ENCODE measurements at places on chromosomes 1 and 21. TPM values are rescaled to one million over a fixed set of nuclear protein-coding genes. Genes with fewer than 3 reads are reported as not detected.

DNA sequence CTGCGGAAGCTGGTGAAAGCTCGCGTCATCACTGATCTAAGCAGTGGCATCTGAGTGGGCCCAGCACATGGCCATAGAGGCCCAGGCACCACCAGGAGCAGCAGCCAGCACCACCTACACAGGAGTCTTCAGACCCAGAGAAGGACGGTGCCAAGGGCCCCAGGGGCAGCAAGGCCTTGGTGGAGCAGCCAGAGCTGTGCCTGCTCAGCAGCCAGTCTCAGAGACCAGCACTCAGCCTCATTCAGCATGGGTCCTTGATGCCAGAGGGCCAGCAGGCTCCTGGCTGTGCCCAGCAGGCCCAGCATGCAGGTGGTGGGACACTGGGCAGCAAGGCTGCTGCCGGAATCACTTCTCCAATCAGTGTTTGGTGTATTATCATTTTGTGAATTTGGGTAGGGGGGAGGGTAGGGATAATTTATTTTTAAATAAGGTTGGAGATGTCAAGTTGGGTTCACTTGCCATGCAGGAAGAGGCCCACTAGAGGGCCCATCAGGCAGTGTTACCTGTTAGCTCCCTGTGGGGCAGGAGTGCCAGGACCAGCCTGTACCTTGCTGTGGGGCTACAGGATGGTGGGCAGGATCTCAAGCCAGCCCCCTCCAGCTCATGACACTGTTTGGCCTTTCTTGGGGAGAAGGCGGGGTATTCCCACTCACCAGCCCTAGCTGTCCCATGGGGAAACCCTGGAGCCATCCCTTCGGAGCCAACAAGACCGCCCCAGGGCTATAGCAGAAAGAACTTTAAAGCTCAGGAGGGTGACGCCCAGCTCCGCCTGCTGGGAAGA lies 3.2 kb upstream of the ARTN start:
- DNase-seq = peak; percentile 28
- H3K27ac ChIP-seq = no peak overlapping the region
- H3K27me3 ChIP-seq = peaks cover 21% of the 10 kb centered on the region
- peaks cover 6% of the 10 kb centered on the region for H3K36me3 ChIP-seq
- peaks cover 15% of the 10 kb centered on the region for H3K4me1 ChIP-seq

Gene SPRR2F
- total RNA-seq = not detected

- no peak overlapping the region for H3K27ac ChIP-seq
- H3K4me1 ChIP-seq = peaks cover 10% of the 10 kb centered on the region
- H3K36me3 ChIP-seq = no peaks in the 10 kb centered on the region
- H3K4me3 ChIP-seq = no peak overlapping the region
- no peaks in the 10 kb centered on the region for H3K27me3 ChIP-seq
These were observed 27.6 kb downstream of the CTNNBIP1 start for GRCh38 chr1:9882296-9882944.

DNA sequence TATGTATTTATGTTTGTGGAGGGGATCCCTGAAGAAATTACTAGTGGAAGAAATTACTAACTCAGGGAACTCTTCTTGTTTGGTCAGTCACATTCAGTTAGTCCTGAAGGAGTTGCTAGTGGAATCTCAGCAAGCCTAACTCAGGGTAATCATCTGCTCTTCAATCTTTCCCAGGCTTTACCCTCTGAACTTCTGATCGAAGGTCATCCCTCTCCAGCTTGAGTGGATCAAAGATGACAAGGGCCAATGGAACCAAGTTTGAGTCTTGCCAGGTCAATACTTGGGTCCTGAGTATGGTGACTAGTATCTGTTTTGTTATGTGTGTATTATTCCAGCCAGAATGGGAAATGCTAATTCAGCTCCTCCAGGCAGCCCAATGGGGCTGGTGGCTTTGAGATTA lies 49.3 kb downstream of the CFH start:
- no peak overlapping the region for H3K27ac ChIP-seq
- H3K27me3 ChIP-seq = no peaks in the 10 kb centered on the region
- peaks cover 1% of the 10 kb centered on the region for H3K36me3 ChIP-seq
- H3K4me1 ChIP-seq = no peaks in the 10 kb centered on the region
- DNase-seq = no peak
- no peak overlapping the region for H3K4me3 ChIP-seq

DNA sequence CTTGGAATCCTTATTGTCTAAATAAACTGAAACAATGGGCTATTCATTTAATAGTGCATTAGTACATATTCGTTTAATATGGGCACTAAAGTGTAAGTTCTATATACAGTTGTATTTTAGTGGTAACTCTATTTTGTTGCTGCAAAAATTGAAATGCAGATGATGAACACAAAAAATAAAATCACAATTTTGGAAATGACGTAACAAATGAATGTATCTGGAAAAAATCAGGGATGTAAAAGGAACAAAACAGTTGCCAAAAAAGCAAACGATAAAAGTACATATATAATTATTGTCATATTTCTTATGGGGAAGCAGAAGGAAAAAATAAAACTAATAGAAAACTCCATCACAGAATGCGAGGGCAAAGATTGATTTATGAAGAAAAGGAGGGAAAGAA lies 254.9 kb downstream of the RYR2 start:
- H3K27me3 ChIP-seq = no peaks in the 10 kb centered on the region
- DNase-seq = no peak
- no peak overlapping the region for H3K27ac ChIP-seq
- H3K4me3 ChIP-seq = no peak overlapping the region
- H3K36me3 ChIP-seq = no peaks in the 10 kb centered on the region

Gene VWA1
- total RNA-seq = 0.92 TPM

Gene RYR2
- 0.02 TPM for total RNA-seq

- no peaks in the 10 kb centered on the region for H3K27me3 ChIP-seq
- H3K36me3 ChIP-seq = peaks cover 1% of the 10 kb centered on the region
- peak; percentile 91 for DNase-seq
- peak overlapping the region; percentile 75 for H3K27ac ChIP-seq
These were observed 45.2 kb downstream of the ATP1A1 start for GRCh38 chr1:116418091-116418830.

DNA sequence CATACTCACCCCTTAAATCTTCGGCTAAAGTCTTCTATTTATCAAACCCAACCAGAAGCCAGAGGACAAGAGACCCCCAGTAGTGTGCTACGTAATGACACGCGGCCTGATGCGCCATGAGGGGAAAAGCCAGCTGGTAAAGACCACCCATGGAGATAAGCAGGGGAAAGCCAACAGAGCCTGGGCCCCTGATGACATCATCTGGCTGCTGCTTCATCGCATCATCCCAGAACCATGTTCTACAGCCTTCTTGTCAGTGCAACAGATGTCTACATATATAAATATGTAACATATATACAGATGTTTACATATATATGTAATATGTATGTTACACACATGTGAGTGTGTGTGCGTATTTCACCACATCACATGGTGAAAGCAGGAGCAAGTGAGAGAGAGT lies 81.7 kb upstream of the VANGL1 start:
- H3K36me3 ChIP-seq = no peaks in the 10 kb centered on the region
- H3K4me3 ChIP-seq = no peak overlapping the region
- H3K27ac ChIP-seq = no peak overlapping the region
- peaks cover 24% of the 10 kb centered on the region for H3K27me3 ChIP-seq
- no peak for DNase-seq
- H3K4me1 ChIP-seq = no peaks in the 10 kb centered on the region

Gene MINDY1
- total RNA-seq = 18.3 TPM

DNA sequence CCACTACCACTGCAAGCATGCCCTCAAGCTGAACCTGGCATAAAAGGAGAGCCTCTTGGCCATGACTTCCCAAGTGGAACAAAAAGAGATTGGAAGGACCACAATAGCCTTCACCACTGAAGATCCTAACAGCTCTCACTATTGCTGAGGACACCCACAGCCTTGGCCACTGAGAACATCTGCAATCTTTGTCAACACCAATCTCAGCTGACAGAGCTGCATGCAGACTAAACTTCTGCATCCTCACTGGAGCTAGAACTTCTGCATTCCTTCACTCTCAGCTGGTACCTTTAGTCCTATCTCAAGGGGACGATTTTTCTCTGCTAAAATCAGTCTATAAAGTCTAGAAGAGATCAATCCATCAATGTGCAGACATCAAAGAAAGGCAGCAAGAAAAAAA lies 8.3 kb upstream of the FCRL2 start:
- no peak overlapping the region for H3K27ac ChIP-seq
- H3K4me1 ChIP-seq = no peaks in the 10 kb centered on the region
- H3K27me3 ChIP-seq = peaks cover 7% of the 10 kb centered on the region
- H3K4me3 ChIP-seq = no peak overlapping the region
- no peak for DNase-seq

DNA sequence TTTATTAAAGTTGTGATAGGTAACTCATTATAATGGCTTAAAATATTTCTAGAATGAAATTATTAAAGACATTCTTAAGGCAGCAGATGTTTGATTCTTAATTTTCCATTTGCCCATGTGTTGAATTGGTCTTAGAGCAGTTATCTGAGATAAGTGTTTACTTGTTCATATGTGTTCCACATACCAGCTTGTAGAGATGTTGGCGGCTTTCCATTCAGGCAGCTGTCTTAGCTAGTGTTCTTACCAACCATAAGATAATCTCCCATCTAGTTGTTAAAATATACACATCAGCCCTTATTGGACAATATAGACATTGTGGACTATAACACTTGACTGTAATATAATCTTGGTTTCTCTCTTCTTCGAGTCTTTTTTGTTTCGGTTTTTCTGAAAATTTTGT lies 1372.9 kb upstream of the ADGRL2 start:
- H3K27me3 ChIP-seq = no peaks in the 10 kb centered on the region
- H3K36me3 ChIP-seq = no peaks in the 10 kb centered on the region
- H3K4me1 ChIP-seq = no peaks in the 10 kb centered on the region
- H3K27ac ChIP-seq = no peak overlapping the region

GRCh38 chr1:39574646-39575045 lies 1.9 kb downstream of the PABPC4 start:
- peak overlapping the region; percentile 91 for H3K4me3 ChIP-seq
- H3K27ac ChIP-seq = peak overlapping the region; percentile 86
- no peaks in the 10 kb centered on the region for H3K27me3 ChIP-seq
- peaks cover 46% of the 10 kb centered on the region for H3K4me1 ChIP-seq
- H3K36me3 ChIP-seq = peaks cover 56% of the 10 kb centered on the region

Gene SIM2
- 1.8 TPM for total RNA-seq

Gene C1QB
- not detected for total RNA-seq

GRCh38 chr1:235976490-235976889 lies 88.4 kb downstream of the NID1 start:
- peaks cover 10% of the 10 kb centered on the region for H3K4me1 ChIP-seq
- H3K36me3 ChIP-seq = no peaks in the 10 kb centered on the region

DNA sequence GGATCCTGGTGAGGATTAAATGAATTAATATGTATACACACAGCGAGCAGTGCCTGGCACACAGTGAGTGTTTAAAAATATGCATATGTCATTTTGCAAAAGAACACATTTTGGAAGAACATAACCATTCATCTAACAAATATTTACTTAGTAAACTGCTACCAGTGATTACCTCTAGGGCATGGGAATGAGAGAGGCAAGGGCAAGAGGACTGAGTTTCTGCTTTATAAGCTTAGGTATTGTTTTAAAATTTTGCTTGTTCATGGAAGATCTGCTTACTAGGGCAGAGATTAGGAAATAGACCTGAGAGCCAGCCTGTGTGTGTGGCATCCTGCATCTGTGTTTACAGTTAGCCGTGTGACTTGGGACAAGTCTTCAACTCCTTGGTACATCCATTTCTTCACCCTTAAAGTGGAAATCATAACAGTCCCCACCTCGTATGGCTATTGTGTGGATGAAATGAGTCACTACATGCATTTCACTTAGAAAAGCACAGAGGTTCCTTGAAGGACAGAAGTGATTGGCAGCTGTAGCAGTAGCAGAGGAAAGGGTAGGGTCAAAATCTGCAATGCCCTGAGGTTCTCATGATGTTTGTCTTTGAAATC lies 198.5 kb upstream of the FMN2 start:
- DNase-seq = no peak
- peaks cover 2% of the 10 kb centered on the region for H3K4me1 ChIP-seq
- no peaks in the 10 kb centered on the region for H3K36me3 ChIP-seq

Gene OR2T29
- total RNA-seq = not detected

DNA sequence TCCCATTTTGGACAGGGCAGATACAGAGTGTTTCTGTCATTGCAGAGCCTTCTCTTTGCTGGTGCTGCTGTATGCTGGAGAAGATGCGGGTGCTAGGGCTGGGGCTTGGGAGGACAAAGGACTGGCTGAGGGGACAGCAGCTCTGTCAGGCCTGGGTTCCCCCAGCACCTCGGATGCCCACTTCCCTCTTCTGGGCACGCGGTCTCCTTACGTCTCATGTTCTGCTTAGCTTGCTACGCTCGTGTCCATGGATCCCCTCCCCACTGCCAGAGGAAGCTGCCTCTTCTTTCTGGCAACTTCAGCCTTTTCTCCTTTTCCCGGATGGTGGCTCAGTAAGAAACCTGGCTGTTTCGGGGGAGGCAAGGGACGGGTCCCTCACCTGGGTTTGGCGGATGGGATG lies 75.7 kb downstream of the ARHGEF10L start:
- peaks cover 13% of the 10 kb centered on the region for H3K27me3 ChIP-seq
- DNase-seq = no peak
- no peaks in the 10 kb centered on the region for H3K4me1 ChIP-seq
- no peak overlapping the region for H3K4me3 ChIP-seq
- H3K36me3 ChIP-seq = no peaks in the 10 kb centered on the region
- no peak overlapping the region for H3K27ac ChIP-seq

- H3K4me3 ChIP-seq = no peak overlapping the region
- H3K4me1 ChIP-seq = peaks cover 39% of the 10 kb centered on the region
- H3K36me3 ChIP-seq = no peaks in the 10 kb centered on the region
- DNase-seq = no peak
- peaks cover 74% of the 10 kb centered on the region for H3K27me3 ChIP-seq
These were observed 9.5 kb downstream of the SIM2 start for GRCh38 chr21:36708286-36709029.

DNA sequence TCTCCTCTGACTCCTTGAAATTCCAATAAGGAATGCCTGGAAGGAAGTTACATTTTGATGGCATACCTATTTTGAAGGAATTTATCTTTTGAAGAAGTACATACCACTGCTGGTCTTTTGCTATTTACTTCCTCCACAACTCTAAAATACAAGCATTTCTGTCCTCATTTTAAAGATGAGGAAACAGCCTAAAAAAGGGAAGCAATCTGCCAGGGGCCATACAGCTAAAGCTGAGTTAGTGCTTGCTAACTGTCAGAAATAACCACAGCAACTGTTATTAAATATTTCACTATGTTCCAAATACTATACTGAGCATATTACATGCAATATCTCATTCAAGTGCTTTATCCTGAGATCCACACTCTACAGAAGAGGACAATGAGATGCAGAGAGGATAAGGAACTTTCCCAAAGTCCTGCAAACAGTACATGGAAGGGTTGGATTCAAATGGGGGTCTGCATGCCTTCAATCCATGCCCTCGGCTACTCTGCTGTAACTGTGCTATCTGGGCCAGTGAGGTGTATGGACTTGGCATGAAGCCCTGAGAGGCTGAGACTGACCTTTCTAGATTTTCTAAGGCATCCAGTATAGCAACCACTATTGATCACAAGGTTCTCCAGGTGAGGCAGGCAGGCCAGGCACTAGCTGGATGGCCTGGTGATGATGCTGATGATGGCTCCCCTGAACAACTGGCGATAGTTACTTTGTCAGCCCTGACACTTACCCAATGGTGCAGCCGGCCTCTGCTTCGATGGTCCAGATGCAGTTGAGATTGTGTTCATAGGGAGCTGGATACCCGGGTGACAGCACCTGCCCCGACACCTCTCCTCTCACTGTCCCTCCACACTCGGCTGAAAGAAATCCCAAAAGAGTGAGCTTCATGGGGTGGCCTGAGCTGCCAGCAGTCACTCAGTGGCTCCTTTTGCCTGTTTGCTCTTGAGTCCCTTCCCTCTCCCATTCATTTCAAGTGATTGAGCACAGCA lies 171.4 kb upstream of the HMGB4 start:
- DNase-seq = no peak
- H3K36me3 ChIP-seq = no peaks in the 10 kb centered on the region
- no peak overlapping the region for H3K27ac ChIP-seq
- peaks cover 17% of the 10 kb centered on the region for H3K27me3 ChIP-seq

- H3K4me1 ChIP-seq = no peaks in the 10 kb centered on the region
- no peak overlapping the region for H3K27ac ChIP-seq
- no peak for DNase-seq
- no peaks in the 10 kb centered on the region for H3K27me3 ChIP-seq
These were observed 22.4 kb downstream of the EDN2 start for GRCh38 chr1:41461790-41462679.

Gene CLDN17
- not detected for total RNA-seq

All from activated CD4-positive, alpha-beta memory T cell treated with anti-CD3 and anti-CD28 coated beads for 36 hours (primary cell).